ENCODE measurements at places on chromosomes 13 and 19.

GRCh38 chr13:49367640-49368422 lies 76.0 kb downstream of the CAB39L start:
- DNase-seq, result no peak

DNA sequence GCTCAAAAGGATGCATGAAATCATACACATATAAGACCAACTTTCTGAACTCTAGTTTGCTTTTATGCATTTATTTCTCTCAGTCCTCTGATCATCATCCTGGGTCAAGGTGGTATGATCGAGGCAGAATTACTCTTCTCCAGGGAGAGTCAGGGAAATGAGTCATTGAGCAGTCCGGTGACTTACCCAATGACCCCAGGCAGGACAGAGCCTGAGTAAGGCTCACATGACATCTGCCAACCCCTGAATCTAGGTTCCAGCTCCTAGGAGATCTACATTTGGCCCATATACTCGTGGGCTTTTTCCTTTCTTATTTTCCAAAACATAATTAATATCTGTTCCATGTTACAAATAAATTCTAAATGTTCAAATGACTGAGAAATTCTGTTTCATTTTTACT lies 502.3 kb downstream of the FOXO1 start:
- no peak for DNase-seq

GRCh38 chr13:44817131-44817671 lies 172.1 kb downstream of the NUFIP1 start:
- no peak for DNase-seq

DNA sequence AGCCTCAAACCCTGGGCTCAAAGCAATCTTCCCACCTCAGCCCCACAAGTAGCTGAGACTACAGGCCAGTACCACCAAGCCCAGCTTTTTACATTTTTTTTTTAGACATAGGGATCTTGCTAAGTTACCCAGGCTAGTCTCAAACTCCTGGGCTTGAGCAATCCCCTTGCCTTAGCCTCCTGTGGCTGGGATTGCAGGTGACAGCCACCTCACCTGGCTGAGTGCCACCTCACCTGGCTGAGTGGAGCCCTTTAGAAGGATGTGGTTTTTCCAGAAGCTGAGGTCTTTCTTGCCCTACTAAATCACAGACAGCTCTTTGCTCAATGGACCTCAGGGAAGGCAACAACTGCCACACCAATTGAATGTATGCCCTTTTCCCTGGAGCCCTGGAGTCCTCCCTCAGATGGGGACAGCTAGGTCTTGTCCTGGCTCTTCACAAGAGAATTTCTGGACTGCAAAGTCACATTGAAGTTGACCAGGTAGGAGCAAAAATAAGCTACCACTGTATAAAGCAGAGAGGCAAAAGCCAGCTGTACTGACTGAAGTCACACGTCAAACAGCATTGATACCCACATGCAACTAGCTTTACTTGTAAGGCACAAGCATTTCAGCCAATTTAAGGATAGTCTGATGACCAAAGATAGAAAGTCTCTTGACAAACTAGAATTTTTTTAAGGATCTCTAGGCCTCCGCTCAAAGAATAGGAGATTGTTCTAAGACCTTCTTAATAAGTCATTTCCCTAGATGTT lies 14.0 kb downstream of the PDX1 start:
- DNase-seq, result no peak

GRCh38 chr19:33428627-33429125 lies 55.2 kb downstream of the CEBPG start:
- no peak for DNase-seq
